ENCODE measurements at places on chromosomes 5 and 9.

GRCh38 chr9:69149321-69149807, 24.7 kb upstream of the TJP2 start:
- peak; percentile 61 for DNase-seq

DNA sequence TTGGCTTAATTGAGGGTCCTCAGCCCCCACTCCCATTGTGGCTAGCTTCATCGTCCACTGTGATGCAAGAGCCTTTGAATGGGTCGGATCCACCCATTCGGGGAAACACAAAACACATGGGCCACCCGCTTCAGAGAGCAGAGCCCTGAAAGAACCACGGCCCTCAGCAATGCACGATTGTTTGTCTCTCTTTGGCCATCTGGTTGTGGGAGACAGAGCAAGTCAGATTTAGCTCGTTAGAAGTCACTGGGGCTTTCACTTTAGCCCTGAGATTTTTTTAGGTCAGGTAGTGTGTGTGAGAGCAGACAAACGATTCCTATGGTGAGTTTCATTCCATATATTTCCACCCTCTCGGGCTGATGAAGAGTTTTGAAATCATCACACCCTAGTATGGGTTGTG, 12.9 kb upstream of the COL15A1 start:
- no peak for DNase-seq

- no peak for DNase-seq
Observed at GRCh38 chr5:132770476-132771159, 6.4 kb downstream of the SEPTIN8 start.

GRCh38 chr9:109922617-109923470, 142.8 kb downstream of the PALM2AKAP2 start:
- DNase-seq: no peak

- no peak for DNase-seq
Observed at GRCh38 chr9:19583890-19584289, 175.1 kb downstream of the ACER2 start.

DNA sequence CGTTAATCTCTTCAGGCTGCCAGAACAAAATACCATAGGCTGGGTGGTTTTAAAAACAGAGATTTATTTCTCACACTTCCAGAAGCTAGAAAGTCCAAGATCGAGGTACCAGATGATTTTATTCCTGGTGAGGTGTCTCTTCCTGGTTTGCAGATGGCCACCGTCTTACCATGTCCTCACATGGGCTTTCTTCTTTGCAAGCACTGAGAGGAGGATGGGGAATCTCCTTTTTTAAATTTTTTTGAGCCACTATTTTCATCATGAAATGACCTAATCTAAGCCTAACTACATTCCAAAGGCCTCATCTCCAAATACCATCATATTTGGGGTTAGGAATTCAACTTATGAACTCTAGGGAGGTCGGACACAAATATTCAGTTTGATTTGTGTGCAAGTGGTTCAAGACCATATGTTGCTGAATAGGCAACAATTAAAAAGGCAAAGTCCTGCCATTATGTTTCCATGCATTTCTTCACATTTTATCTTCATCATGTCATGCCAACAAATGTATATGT, 371.2 kb downstream of the CDH18 start:
- DNase-seq: no peak
